ENCODE measurements at places on chromosomes 2 and 18.

- no peak for DNase-seq
Observed at GRCh38 chr18:28088477-28088876, 88.5 kb downstream of the CDH2 start.

DNA sequence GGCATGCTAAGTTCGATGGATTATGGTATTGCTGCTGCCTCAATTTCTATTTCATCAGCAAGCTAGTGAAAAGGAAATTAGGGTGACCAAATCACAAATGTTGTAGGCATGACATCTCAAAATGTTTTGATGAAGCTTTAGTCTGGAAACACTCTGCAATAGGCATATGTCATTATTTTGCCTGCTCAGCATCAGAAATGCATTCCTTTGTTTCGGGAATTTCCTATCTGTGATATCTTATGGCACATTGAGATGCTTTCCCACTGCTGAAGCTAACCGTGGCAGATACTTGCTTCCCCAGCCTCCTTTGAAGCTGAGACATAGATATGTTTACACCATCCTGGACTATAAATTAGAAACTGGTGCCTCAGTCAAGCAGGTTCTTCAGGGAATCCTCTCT lies 119.7 kb downstream of the CDC42EP3 start:
- no peak for DNase-seq

- no peak for DNase-seq
Observed at GRCh38 chr2:193973781-193974180, 1683.2 kb upstream of the SLC39A10 start.

DNA sequence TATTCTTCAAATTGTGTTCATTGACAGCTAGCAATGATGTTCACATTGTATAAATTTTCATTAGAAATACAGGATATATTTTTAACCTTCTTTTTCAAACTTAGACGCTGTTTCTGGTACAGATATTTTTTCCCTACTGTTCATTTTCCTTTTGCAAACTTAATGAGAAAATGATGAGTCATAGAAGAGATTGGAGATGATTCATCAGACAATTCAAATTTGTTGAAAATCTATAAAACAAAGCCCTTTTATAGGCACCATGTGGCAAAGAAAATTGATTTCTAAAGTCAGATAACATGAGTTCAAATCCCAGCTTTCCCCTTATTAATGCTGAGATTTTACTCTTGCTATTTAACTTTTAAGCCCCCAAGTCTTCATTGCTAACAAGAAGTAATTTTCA lies 728.8 kb upstream of the DDX18 start:
- no peak for DNase-seq

GRCh38 chr18:58093311-58093803 lies 49.3 kb downstream of the NEDD4L start:
- DNase-seq: no peak

GRCh38 chr2:5978131-5978751 lies 286.1 kb downstream of the SOX11 start:
- DNase-seq: no peak

GRCh38 chr2:135252805-135253458 lies 200.8 kb downstream of the RAB3GAP1 start:
- no peak for DNase-seq

DNA sequence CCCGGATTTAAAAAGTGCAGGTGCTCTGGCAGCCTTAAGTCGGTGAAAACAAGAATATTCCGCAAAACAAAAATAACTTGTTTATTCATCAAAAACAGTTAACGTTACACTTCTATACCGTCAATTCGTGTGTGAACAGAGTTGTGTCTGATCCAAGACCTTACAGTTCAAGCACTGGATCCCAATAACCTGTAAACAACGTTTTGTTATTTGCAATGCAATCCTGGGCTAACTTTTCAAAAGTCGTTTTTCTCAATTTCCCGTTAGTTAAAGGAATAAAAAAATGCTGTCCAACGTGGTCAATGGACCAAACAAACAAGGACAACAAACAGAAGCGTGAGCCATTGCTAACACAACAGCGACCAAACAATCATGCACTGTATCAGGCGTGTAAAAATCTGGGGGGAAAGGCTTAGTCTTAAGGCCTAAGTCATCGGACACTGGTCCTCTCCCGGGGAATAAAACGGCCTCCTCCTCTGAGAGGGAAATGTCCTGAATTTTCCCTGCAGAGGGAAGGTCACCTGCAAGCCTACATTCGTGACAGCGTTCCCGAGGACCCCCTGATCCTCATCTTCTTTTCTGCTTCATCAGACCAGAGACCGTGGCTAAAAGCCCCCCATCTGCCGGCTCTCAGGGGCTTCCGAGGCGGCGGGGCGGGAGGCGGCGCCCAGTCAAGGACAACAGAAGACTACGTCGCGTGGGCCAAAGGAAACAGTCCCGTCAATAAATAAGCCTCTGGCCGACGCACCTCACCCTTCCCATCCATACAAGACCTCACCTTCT lies 490 bp downstream of the NDUFS1 start:
- peak; percentile 24 for DNase-seq

GRCh38 chr18:75249175-75249518 lies 38.5 kb downstream of the TSHZ1 start:
- no peak for DNase-seq

DNA sequence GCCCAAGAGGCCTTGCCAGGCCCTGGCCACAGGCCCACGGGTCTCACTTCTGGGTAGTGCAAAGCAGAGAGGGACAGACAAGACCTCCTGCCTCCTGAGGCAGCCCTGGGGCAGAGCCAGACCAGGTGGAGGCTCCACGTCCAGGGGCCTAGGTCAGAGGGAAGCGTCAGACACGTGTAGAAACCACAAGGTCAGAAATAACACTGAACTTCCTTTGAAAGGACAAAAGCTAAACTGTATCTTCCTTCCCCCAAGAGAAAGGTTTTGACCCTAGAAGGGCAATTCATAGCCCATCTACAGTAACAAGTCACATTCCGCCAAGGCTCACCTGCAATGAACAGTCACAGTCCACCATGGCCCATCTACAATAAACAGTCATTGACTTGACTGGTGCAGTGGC lies 17.9 kb downstream of the SDC1 start:
- DNase-seq: no peak

- no peak for DNase-seq
Observed at GRCh38 chr2:73984922-73985307, 205 bp downstream of the TET3 start.

- no peak for DNase-seq
Observed at GRCh38 chr18:42340423-42341009, 385.5 kb downstream of the PIK3C3 start.

GRCh38 chr18:9025091-9025838 lies 77.2 kb upstream of the NDUFV2 start:
- peak; percentile 57 for DNase-seq

- DNase-seq: no peak
Observed at GRCh38 chr2:10584242-10584753, 105.5 kb downstream of the NOL10 start.

DNA sequence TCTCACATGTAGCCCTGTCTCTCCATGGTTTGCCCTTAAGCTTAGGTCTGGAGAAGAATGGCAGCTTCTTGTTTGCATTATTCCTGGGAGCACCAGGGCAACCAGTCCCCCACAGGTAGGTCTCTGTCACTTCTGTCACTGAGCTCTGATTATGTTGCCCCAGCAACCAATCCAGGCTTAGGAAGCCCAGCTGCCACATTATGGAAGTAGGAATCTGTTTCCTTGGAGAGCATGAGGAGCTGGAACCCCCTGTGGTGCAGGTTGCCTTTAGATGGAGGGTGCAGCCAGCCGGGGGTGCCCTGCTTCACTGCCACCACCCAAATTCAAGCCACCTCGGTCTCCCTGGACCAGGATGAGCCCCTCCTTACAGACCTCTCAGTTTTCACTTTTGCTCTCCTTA lies 4.8 kb downstream of the RESP18 start:
- no peak for DNase-seq

DNA sequence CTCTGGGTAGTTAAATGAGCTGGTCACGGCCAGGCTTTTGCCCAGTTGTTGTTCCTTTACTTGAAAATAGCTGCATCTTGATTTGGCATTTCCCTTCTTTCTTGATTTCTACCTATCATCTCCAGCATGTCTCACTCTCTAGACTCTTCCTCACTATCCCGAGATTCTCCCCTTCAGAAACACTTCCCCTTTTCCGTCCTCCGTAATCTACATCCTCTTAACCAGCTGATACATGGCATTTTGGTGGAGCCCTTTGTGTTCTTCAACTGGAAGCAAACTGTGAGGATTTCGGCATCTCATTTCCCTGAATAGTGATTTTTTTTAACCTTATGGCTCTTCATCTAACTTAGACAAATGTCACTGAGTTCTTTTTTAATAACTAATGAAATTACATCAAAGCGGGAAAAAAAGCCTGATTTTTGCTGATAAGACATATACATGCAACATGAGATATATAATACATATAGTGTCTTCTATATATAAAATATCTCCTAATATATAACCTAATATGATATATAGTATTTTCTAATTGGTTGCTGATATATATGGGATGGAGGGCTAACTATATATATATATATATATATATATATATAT lies 220.2 kb upstream of the RASGRP3 start:
- no peak for DNase-seq

- DNase-seq: no peak
Observed at GRCh38 chr2:133264989-133265401, 303.3 kb downstream of the NCKAP5 start.

- peak; percentile 27 for DNase-seq
Observed at GRCh38 chr2:231926761-231927565, 767 bp upstream of the NPPC start.

DNA sequence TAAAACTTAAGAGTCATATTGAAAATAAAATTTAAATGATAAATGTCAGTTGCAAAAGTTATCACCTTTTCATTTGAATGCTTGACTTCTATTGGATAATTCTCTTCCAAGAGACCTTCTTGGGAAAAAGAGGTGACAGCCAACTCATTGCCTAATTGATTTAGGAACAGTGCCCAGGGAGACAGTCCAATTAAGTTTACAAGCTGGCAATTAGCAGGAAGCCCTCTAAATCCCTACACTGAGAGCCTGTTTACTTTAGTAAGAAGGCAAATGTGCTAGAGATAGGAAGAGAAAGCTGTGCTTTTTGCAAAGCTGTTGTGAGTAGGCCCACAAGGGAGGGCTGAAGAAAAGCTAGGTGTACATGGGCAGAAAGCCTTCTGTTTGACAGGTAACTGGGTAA lies 189.1 kb downstream of the WDPCP start:
- DNase-seq: no peak

GRCh38 chr2:41698678-41699422 lies 349.0 kb upstream of the PKDCC start:
- no peak for DNase-seq

GRCh38 chr2:109247812-109248211 lies 118.8 kb downstream of the SH3RF3 start:
- DNase-seq: no peak

GRCh38 chr18:39205565-39206195 lies 1640.1 kb upstream of the CELF4 start:
- peak; percentile 7 for DNase-seq

- DNase-seq: peak; percentile 53
Observed at GRCh38 chr2:168700615-168701245, 101.7 kb upstream of the NOSTRIN start.

DNA sequence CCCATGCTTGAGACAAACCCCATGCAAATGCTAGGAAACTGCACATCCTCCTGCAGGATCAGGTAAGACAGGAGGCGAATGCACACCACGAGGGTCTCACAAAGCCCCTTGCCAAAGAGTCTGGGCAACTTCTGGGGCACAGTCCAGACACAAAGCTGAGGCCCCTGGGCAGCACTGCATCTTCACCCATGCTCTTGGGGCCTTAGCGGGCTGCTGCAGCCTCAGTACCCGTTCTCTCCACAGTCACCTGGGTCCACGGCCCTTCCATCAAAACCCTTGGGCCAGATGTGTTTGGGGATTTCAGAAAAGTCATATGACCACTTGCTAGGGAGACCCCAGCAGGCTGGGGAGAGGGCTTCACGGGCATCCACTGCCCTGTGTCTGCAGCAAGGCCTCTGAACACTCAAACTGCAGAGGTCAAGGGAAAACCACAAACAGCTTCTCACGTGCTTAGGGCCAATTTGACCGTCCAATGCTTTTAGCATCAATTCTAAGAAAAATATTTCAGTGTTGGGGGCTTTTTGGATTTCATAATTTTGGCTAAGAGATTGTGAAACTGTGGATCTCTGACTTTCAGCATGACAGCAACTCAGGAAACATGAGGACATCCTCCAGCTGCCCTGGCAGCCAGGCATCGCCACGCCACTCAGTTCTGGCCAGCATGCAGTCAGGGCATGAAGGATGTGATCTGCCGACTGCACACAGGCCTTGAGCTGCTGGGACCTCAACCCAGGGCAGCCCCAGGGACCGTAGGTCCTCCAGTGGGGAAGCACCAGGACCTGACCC lies 20.0 kb downstream of the PASK start:
- no peak for DNase-seq

DNA sequence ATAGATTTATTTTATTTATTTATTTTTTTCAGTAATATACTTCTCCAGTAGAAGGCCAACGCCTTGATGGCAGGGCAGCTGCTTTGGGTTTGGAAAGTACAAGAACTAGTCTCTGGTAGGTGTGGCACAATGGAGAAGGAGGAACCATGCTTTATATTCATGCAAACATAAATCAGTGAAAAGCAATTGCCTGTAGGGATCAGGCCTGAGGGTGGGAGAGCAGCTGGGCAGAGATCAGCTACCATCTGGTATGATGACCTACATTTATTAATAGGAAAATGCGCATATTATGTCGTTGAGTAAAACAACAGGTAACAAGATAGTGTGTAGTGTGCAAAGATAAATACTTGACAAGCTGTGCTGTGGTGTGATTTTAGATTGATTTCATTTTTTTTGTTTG lies 120.4 kb upstream of the TLK1 start:
- no peak for DNase-seq

GRCh38 chr18:57121542-57122112 lies 25.3 kb upstream of the BOD1L2 start:
- no peak for DNase-seq

DNA sequence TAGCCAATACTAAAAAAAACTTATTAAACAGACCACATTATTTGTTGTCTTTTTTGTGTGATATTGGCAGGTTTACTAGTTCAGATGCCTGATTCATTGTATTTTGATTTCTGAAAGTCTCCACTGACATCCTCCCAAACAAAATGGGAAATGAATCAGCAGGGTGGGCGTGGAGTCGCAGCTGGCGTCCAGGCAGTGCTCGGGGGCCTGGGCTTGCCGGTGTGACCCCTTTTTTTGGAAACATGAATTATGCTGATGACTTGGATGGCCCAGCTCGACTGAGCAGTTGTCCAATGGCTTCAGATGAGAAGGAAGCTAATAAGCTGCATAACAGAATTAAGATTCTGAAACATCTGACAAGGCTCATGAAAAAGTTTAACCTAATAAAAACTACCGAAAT lies 1.7 kb upstream of the KCNG2 start:
- peak; percentile 39 for DNase-seq

DNA sequence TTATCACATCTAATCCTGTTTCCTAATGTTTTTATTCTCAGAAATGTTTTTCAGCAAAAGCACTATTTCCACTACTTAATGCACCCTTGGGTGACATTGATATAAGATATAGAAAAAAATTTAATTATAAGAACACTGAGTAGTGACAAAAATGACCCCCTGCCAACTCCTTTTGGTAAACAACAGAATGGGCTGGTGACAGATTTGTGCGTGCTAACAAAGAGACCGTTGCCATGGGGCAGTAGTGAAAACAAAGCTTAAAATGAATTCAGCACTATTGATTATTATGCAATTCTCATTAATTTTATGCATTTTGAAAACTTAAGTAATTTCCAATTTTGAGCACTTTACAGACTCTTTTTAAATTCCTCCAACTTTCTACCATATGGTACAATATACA lies 33.1 kb downstream of the RDH14 start:
- DNase-seq: no peak
